ENCODE measurements at places on chromosomes 7 and 10. TPM values are rescaled to one million over a fixed set of nuclear protein-coding genes. Genes with fewer than 3 reads are reported as not detected.

DNA sequence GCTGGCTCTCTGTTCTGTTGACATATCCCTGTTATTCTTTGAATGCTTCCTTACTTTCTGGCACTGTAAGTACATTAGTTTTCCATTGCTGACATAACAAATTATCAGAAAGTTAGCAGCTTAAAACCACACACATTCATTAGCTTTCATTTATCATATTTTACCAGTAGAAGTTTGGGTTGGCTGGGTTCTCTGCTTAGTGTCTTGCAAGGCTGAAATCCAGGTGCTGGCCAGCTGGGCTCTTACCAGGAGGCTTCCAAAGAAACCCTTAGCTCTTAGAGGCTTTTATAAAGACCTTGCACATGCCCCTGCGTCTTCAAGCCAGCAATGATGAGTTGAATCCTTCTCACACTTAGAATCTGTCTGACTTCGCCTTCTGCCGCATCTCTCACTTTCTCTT, 160.6 kb downstream of the MLLT10 start:
- no peak for DNase-seq

DNA sequence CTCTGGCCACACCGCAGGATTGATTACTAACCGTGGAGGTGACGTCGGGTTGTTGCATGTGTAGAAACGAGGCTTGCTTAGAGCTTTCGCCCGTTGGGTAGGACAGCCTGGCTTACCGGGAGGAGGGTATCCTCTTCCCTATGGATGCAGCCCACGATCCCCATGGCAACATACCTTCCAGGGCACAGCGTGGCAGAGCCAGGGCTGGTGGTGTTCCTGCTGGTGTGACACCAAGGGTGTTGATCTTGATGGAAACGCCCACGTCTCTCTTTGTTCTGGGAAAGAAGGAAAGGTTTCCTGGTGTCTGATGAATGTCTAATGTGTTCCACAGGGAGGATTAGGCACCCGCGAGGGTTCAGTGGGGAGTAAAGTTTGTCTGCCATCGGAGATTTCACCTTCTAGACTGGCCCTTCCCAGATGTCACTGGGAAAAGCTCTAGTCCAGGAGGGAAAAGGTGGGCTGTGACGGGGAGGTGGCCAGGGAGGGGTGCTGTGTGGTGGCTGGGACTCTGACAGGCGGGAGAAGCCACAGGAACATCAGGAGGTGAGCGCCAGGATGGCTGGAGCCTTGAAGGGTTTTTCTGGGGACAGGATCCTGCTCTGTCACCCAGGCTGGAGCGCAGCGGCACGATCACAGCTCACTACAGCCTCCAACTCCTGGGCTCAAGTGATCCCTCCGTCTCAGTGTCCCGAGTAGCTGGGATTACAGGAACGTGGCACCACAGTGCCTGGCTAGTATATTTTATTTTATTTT, 102.1 kb downstream of the CUX1 start:
- no peak for DNase-seq

DNA sequence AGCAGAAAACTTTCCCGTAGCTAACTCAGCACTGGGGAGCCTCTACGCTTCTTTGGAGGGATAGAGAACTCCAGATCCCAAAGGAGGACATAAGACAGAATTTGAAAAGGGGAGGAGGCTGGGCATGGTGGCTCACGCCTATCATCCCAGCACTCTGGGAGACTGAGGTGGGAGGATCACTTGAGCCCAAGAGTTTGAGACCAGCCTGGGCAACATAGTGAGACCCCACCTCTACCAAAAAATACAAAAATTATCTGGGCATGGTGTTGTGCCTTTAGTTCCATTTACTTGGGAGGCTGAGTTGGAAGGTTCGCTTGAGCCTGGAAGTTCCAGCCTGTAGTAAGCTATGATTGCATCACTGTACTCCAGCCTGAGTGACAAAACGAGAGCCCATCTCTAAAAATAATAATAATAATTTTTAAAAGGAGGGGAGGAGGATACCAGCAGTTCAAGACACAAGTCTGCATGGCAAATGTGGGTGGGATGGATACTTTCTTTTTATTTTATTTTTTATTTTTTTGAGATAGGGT, 165.9 kb upstream of the SH2B2 start:
- no peak for DNase-seq

The FANK1 gene
- 11.0 TPM for polyA plus RNA-seq

The FLNC gene
- 17.8 TPM for polyA plus RNA-seq

GRCh38 chr7:121006711-121007315, 18.3 kb downstream of the CPED1 start:
- DNase-seq = no peak

The MKX gene
- 0.09 TPM for polyA plus RNA-seq

- DNase-seq = no peak
Measured at GRCh38 chr7:29287366-29287765, 92.8 kb downstream of the CHN2 start.

DNA sequence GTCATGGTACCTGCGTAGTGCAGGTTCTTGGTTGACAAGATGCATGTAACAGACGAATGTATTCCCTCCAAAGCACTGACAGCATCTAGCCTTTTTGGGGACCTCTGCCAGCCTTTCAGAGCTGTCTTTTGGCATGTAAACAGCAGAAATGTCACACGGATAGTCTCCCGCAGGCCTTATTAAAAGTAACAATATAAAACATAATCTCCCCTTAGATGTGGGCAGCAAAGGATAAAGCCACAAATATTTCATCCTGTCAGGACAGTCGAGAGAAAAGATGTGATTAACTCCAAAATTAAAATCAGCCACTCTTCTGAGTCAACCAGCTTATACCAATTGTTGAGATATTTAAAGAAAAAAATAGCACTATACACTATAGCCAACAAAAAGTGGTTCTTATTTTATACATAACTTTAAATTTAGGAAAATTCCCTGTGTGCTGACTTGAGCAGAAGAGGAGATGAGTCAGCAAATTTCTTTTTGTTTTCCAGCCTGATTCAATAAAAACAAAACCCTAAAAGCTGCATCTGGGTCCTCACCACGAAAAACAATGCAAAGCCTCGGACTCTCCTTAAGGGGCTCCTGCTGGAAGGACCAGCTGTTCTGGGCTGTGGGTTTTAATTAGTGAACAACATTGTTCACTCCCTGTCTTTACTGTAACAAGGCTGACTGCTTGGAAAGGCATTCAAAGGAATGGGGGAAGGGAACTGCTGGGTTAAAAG, 240.2 kb downstream of the ADAM12 start:
- DNase-seq = no peak

GRCh38 chr7:66219805-66220204, 14.7 kb downstream of the TPST1 start:
- no peak for DNase-seq

GRCh38 chr7:88637795-88638194, 121.7 kb upstream of the ZNF804B start:
- no peak for DNase-seq

DNA sequence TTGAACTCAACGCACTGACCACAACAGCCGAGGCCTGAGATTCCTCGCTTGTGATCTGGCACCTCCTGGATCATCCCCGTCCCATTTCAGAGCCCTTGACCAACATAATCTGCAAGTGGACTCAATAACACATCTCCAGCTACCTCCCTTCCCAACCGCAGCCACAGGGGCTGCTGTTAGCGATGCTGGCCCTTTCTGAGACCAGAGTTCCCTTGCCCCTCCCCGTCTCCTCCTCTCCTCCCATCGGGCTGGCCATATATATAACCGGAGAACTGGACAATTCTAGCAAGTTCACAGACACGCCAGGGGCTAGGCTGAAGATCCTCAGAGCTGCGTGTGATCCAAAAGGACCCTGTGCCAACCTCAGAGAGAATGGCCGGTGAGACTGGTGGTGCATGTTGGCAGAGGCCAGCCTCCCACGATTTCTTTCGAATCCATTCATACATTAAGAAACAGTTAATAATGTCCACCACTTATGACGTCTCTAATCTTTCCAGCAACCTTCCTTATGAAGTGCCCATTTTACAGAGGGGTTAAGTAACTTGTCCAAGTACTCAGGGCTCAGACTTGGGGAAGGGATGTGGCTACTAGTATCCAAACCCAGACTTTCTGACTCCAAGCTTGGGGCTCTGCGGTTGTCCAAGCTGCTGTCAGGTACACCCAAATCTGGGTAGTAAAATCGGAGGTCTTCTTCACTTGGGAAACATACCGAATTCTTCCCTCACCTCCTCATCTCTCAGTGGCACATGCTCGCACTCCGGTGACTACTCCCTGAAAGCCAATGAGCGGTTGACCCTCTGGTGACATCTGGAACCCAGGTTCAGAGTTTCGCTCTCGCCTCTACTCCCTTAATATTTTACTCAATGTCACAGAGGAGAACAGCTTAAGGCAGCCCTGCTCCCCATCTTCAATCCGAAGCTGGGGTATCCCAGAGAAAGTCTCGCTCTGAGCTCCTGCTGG, 11.2 kb upstream of the FEZF1 start:
- no peak for DNase-seq

The GJD4 gene
- 0.14 TPM for polyA plus RNA-seq

The NKX2-3 gene
- not detected for polyA plus RNA-seq

DNA sequence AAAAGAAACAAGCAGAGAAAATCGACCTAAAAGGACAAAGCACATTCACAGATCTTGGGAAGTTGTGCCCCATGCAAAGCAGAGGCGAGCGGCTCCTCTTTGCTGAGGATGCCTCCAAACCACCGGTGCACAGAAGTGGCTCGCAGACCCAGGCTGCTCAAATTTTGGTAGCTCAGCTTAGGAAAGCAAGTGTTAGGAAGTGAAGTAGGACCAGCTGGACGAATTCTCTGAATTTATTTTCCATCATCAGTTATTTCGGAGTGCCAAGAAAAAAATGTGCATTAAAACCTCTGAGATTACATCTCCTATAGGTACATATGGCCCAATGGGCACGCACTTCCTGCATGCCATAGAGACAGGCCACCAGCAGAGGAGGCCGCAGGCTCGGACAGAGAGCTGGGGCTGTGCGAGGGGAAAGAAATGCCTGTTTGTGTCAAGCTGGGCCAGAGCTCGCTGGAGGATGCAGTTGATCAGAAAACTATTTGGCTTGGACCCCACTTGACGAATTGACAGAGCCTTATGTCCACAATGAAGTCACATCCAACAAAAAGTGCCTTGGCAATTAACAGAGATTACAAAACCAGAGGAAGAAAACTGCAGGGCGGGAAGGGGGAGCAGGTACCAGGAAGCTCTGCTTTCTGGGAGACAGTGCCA, 122.3 kb upstream of the LYZL2 start:
- DNase-seq = no peak

DNA sequence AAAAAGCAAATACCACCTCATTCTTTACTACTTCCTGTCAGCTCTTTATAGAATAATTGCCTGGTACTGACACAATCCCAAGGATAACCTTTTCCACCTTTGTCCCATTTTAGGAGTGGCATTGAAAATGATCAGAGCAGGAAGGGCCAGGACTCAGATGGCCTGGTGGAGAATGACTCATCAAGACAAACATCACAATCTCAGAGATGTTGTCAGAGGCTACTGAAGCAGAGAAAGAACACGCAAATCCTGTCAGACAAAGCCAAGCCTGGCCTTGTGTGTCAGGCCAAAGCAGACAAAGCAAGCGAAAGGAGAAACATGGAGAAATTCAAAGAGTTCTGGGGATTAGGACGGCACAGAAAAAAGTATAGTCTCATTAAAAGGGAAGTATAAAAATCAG, 40.9 kb downstream of the NSUN6 start:
- DNase-seq = no peak

GRCh38 chr7:99928994-99929729, at the start of gene GJC3:
Gene GJC3, minus strand, starts transcription at chr7:99929620. Its CDS starts 0 bp downstream, at chr7:99929620.
- no peak for DNase-seq

The INHBA gene
- 4.3 TPM for polyA plus RNA-seq

- no peak for DNase-seq
Measured at GRCh38 chr10:69088471-69088769, 517 bp downstream of the SRGN start.

- no peak for DNase-seq
Measured at GRCh38 chr7:47386273-47386835, 195.6 kb downstream of the TNS3 start.

The ERV3-1 gene
- 26.7 TPM for polyA plus RNA-seq

DNA sequence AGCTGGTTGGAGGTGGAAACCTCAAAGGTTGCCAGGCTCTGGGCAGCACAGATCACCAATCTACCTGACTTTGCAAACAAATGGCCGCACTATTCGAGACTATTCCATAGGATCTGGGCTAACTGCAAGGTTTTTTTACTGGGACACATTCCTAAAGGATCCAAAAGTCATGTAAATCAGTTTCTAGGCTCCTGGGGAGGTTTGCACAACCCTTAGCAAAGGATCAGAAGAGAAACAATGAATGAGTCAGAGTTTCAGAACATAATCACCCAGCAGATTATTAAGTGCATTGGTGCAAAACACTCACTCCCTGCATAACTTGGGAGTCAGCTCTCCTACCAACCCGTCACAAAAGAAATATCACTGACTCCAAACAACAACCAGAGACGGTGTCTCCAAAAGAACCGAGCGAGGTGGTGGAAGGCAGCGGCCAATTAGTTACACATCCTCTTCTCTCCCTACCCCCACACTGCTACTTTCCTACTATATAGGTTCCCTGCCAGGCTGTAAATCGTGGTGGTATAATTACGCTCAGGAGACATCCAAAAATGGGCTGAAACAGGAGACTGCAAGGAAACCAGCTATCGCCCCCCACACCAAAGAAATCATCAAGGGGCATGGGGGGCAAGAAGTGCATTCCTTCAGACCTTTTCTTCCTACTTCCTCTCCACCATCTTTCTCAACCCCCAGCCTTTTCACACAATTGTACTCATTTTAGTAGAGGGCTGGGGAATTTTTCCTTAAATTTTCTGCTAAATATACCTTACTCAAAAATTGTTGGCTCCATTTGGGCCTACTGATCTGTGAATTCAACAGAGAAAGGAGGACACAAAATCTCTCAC, 3.2 kb downstream of the UBE2H start:
- DNase-seq = peak; percentile 82

DNA sequence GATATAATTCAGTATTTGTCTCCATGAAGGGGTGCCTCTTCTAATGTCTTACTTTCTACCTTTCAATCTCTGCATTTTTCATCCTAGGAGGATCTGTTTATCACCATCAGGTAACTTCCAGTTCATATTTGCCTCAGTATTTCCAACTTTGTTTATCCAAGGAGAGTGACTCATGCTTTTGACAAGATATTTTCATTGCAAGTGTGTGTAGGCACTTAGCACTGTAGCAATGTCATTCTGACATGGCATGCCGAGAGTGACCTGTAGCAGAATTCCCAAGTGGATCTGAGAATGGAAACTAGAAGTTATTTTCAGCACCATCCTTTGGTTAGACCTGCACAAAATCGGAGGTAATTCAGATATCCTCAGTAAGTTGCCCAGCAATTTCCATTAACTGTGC, 129.9 kb downstream of the INHBA start:
- DNase-seq = no peak

- DNase-seq = no peak
Measured at GRCh38 chr10:77622889-77623291, 14.7 kb downstream of the KCNMA1 start.

DNA sequence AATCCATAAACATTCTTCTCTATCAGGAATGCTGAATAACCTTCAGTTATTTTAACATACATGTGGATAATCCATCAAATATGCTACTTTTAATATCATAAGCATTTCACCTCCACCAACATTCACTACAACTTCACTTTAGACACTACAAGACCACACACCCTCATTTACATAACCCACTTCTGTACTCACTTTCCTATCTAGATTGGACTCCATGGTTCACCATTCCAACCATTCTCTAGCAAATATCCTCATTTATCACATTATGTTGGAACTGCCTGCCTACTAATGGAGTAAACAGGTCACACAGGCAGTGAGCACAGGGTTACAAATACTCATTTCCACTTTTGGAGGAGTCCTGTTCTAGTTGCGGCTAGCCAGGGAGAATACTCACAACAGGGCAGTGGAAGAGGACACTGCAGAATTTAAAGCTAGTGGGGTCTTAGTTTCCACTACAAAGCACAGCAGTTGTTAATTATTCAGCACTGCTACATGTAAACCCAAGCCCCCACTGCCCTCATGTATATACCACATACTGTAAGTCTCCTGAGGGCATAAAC, 18.4 kb downstream of the SNX13 start:
- DNase-seq = no peak

All from renal cortex interstitium (tissue), 15 donors.